ENCODE measurements at places on chromosomes 6 and 20. TPM values are rescaled to one million over a fixed set of nuclear protein-coding genes. Genes with fewer than 3 reads are reported as not detected.

GRCh38 chr6:87553159-87553765 lies 36.5 kb downstream of the RARS2 start:
- DNase-seq: no peak

DNA sequence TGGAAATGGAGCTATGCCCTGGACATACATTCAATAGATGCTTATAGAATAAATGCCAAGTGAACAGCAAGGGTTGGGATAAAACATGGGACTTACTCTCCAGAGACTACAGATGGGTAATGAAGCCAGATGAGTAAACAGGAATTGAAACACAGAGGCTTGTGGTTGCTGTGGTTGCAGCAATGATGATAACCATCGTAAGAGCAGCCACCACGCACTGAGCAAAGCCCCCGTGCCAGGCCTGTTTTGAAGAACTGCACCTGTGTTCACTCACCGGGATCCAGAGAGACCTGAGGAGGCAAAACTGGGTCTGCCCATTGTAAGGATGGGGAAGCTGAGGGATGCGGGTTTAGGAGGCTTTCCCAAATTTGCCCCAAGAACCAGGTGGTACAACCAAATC lies 431.1 kb upstream of the CDH4 start:
- DNase-seq: no peak

GRCh38 chr6:6148192-6148815 lies 141.6 kb upstream of the NRN1 start:
- DNase-seq: no peak

DNA sequence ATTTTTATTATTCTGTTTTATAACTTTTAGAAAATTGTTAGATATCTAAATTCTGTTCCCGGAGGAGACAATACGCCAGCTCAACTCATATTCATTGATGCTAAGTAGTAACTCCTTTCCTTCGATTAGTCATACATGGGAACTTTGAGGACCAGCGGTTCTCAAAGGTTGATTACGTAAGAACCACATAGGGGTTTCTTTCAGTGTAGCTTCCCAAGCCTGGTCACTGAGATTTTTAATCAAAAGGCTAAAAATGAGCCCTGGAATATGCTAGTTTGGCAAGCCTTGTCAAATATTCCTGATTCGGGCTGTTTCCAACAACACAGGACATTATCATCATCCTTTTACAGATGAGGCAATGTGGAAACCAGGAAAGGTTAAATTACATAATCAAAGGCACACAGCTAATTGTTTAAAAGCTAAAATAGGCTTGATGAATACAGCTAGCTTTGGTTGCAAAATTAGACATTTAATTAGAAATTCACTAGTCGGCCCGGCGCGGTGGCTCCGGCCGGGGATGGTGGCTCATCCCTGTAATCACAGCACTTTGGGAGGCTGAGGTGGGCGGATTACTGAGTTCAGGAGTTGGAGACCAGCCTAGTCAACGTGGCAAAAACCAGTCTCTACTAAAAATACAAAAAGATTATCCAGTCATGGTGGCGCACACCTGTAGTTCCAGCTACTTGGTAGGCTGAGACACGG lies 14.6 kb upstream of the MEI4 start:
- no peak for DNase-seq

The TUBB2A gene
- 33.7 TPM for total RNA-seq

- no peak for DNase-seq
Observed at GRCh38 chr6:79898076-79898475, 49.3 kb downstream of the ELOVL4 start.

The TRMT6 gene
- total RNA-seq: 8.9 TPM

DNA sequence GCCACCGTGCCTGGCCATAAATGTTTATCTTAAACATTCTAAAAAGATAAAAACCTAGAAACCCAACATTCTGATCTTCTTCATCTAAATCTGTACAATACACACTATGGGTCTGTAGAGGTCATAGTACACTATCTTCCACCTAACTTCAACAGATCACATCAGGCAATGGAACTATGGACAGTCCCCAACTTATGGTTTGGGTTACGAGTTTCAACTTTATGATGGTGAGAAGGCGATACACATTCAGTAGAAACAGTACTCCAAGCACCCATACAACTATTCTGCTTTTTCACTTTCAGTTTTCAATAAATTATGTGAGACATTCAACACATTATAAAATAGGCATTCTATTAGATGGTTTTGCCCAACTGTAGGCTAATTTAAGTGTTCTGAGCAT lies 23.1 kb downstream of the FKBP5 start:
- no peak for DNase-seq

The UNC5CL gene
- 1.4 TPM for total RNA-seq

The ESR1 gene
- 4.1 TPM for total RNA-seq

DNA sequence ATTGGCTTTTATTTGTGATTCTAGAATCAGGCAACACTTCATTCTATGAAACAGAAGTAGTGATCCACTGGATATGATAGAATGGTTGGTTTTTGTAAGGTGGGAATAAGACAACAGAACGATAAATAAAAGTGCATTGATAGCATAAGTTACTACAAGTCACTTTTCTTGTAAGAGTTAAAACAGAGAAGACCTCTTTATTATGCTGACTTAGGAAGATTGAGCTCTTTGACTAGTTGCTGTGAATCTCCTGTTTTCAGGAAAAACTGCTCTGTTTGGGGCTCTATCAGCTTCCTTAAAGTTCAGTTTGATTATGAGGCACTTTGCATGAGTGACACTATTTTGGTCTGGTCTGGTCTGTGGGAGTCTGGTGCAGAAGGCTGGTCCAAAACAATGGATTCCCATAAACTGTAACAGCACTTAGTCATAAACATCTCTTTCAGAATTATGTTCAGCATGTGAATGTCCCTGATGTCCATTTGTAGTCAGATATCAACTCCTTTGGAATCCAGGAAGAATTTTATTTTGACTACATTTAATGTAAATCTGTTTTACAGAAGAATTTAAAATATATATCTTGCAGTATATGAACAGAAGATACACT lies 35.0 kb upstream of the DSE start:
- no peak for DNase-seq

DNA sequence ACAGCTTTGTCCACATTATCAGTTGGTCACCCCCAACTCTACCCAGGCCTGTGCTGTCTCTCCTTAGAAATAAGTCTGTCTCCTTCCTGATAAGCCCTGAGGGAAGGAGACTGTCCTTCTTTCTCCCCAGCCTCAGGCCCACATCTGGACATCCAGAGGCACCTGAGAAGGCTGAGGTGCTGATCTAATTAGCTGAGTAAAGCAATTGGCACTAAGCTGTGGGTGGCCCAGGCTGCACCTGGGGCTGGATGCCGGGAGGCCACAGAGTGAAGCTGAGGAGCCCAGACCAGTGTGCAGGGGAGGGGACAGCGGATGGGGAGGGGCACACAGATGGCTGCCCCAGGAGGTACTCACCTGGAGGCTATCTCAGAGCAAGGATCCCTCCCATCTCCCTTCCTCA lies 26.2 kb upstream of the BMP7 start:
- no peak for DNase-seq

GRCh38 chr6:31096215-31096614 lies 16.2 kb downstream of the C6orf15 start:
- DNase-seq: no peak

- DNase-seq: no peak
Observed at GRCh38 chr6:81937296-81937937, 184.9 kb upstream of the TENT5A start.

GRCh38 chr20:62953839-62954703 lies 1.6 kb downstream of the SLC17A9 start:
- peak; percentile 92 for DNase-seq

GRCh38 chr6:89667872-89668556 lies 29.5 kb upstream of the LYRM2 start:
- no peak for DNase-seq

DNA sequence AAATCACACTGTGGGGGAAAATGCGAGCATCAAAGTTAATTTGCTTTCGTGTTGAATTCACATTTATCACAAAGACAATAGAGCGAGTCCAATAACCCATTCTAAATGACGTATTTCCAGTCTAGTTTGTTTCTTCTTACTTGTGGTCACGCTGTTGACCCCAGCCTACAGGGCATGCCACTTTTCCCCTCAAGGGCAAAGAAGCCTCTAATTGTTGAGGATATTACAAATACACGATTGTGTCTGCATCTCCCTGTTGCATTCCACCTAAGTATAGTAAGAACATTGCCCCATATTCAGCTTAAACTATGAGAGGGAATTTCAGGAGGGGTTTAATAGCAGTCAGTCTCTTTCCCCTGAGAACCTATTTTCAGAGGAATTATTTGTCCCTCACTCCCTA lies 37.4 kb upstream of the DSP start:
- DNase-seq: no peak

DNA sequence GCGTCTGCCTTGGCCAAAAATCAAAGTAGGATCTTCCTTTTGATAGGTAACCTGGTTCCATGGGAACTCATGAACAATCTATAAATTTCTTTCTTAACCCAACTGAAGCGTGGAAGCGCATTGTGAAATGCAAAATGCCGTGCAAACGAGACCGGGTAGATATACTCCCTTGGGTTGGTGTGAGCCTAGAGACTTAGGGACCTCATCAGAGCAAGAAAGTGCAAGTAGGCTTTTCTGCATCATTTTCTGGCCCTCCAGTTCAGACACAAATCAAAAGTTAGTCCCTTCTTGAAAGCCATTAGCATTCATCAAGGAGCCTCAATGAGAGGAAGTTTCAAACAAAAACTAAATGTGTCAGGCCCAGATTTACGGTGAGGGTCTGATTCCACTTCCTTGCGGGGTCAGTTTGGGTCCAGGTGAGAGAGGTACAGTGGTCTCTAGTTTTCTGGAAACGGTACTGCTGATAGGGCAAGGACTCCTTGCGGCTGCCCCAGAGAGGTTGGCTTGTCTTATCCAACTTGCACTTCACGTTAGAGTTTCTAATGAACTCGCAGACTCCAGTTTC lies 5.3 kb upstream of the ZNF184 start:
- DNase-seq: no peak

The RPS18 gene
- 1,720 TPM for total RNA-seq

DNA sequence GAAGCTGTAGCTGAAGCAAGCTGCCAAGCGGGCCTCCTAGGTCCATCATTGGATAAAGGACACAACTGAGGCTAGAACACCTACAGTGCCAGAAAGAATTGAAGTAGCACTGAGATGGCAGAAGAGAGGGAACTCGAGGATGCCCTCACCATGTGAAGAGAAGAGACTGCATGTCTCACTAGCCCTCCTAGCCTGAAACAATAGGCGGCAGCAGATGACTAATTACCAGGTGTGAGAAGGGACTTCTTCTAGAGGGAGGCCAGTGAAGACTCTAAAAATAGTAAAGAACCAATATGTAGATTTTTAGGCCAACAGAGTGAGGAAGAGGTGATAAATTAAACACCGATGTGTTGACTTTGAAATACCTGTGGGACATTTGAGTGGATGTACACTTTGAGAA lies 50.3 kb downstream of the LGSN start:
- no peak for DNase-seq

DNA sequence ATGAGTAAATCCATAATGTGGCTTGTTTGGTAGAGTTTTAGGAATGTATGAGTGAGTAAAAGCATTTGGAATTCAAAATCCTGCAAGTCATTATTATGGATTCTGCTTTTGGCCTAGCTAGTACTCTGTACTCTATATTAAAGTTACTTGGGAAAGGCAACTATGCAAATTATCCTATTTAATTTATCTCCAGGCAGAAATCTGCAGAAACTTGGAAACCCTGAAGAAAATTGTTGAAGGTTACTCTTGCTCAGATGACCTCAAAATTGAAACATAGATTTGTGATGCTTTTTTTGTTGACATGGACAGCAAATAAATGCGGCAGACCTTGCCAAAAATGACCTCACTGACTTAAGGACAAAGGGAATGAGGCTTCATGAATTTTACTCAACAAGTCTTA lies 477.1 kb upstream of the EYS start:
- no peak for DNase-seq

DNA sequence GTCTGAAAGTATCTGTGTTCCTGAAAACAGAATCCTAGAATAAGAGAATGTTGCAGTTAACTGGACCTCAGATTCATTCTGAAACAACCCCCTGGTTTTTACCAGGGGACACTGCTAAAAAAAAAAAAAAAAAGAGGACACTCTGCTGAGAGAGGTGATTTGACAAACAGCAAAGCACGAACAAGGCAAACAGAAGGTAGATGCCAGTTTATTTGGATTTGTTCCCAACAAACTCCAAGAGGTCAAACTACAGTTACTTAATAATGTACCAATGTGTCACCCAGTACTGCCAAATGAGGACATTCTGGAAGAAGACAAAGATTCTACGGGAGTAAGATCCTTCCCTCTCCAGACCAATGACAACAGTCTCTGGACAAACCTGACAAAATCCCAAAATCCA lies 40.6 kb upstream of the SLC22A16 start:
- no peak for DNase-seq

DNA sequence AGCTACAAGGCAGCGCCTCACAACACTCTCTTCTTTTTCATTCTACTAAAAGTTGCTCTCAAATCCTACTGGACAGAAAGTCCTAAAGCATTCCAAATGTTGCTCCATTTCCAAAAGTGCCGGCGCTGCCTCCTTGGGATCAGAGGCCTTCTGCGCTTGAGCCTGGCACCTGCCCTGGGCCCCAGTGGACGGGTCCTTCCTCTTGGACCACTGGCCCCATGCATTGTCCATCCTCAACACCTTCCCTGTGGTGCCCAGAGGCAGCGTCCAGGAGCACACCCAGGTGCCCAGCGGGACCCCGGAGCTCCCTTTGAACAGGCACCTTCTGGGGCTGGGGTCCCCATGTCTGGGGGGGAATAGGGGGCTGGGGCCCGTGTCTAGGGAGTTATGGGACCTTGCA lies 205.2 kb downstream of the ERMARD start:
- peak; percentile 69 for DNase-seq

DNA sequence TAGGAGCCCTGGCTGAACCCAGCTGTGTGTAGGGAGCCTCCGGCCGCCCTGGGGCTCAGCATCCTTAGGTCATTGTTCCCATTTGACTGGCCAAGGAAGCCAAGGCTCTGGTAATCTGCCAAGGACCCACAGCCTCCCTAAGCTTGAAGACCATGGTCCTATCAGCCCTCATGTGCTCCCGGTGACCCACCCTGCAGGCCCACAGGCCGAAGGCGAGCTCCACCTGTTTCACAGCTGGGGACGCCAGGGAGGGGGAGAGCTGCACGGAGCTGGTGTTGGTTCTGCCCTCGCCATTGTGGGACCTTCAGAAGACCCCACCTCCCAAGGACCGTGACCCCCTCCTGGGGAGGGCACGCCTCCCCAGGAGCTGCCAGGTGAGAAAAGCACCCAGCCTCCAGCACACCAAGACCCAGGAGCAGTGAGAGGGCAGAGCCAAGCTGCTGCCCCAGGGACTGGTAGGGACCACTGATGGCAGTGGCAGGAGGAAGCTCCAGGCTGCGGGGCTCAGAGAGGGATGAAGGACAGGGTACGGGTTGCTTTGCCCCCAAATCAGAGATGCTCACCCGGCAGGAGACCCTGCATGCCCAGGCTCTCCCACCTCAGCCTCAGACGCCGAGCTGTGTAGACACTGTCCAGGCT lies 30.7 kb upstream of the MRGBP start:
- DNase-seq: no peak

- DNase-seq: peak; percentile 74
Observed at GRCh38 chr6:41638935-41639808, 904 bp downstream of the MDFI start.

The BPIFA1 gene
- total RNA-seq: not detected

GRCh38 chr20:32004963-32005362 lies 5.3 kb upstream of the CCM2L start:
- DNase-seq: no peak
